ENCODE measurements at places on chromosomes 5 and 9.

DNA sequence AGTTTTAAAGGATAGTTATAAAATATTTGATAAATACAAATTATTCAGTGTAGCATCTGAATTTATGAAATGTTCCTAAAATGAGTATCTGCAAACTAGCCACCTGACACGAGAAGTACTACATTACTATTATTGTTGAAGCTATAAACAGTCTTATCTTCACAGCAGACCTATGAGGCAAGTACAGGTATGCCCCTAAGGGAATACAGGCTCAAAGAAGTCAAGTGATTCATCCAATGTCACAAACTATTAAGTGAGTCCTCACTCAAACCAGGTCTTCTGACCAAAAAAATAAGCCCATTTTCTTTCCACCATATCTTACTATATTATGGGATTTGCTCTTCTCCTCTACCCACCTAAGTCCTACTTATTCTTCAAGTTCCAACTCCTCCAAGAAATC, 28.7 kb downstream of the STRBP start:
- no peak for DNase-seq

GRCh38 chr9:111937301-111937700, 40.7 kb downstream of the UGCG start:
- DNase-seq, result no peak

DNA sequence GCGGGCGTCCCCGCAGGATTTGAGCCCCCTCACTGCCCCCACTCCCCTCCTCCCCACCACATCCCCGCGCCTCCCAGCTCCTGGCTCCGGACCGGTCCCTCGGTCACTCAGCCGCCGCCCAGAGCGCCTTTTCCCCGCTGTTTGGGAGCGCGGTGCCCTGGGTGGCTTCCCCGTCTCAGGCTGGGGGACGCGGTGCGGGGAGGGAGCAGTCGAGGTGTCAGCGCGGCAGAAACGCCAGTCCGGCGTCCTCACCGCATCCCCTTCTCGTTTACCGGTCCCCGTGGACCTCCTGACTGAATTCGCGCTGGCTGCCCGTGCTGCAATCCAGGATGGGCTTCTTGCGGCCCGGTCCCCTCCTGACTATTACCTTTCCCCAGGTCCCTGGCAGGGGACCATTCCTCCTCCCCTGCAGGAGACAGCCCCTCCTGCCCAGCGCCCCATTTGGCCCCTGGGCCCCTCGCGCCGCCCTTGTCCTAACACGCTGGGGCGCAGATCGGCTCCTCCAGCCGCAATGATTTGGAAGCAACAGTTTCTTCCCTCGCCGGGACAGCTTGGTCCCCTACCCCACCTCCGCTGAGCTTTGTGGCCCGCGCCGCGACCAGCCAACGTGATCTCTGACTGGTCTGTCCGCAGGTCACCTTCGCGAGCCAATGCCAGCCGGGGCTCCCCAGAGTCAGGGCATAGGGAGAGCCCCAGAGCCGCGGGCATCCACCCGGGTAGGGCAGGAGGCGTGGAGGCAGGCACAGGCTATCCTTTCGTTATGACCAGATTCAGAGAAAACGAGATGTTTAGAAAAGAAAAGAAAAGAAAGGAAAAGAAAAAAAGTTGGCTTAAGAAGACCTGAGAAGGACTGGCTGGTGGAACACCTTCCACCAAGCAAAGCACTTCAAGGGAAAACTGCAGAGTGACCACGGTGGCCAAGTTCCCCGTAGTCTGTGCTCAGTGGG, 1.2 kb downstream of the ANKRD33B start:
- no peak for DNase-seq

GRCh38 chr9:125758986-125759763, 12.0 kb downstream of the PBX3 start:
- DNase-seq, result peak; percentile 4

GRCh38 chr9:38347946-38348345, 44.6 kb upstream of the ALDH1B1 start:
- DNase-seq, result no peak

- no peak for DNase-seq
Measured at GRCh38 chr5:72393052-72393451, 72.9 kb downstream of the PTCD2 start.

GRCh38 chr5:72658761-72659540, 151.7 kb upstream of the ZNF366 start:
- peak; percentile 17 for DNase-seq

GRCh38 chr5:109668668-109669422, 20.9 kb upstream of the MAN2A1 start:
- DNase-seq, result no peak

GRCh38 chr9:89145097-89145496, 33.5 kb downstream of the SHC3 start:
- no peak for DNase-seq

GRCh38 chr9:87798261-87798833, 72.4 kb downstream of the CTSL start:
- DNase-seq, result no peak

- DNase-seq, result no peak
Measured at GRCh38 chr9:4970970-4971641, 14.0 kb upstream of the JAK2 start.

- peak; percentile 60 for DNase-seq
Measured at GRCh38 chr5:168961681-168962080, 339.3 kb downstream of the SLIT3 start.

GRCh38 chr9:133003671-133004090, 25.2 kb downstream of the GFI1B start:
- no peak for DNase-seq

- no peak for DNase-seq
Measured at GRCh38 chr5:137439645-137440044, 59.5 kb downstream of the SPOCK1 start.

DNA sequence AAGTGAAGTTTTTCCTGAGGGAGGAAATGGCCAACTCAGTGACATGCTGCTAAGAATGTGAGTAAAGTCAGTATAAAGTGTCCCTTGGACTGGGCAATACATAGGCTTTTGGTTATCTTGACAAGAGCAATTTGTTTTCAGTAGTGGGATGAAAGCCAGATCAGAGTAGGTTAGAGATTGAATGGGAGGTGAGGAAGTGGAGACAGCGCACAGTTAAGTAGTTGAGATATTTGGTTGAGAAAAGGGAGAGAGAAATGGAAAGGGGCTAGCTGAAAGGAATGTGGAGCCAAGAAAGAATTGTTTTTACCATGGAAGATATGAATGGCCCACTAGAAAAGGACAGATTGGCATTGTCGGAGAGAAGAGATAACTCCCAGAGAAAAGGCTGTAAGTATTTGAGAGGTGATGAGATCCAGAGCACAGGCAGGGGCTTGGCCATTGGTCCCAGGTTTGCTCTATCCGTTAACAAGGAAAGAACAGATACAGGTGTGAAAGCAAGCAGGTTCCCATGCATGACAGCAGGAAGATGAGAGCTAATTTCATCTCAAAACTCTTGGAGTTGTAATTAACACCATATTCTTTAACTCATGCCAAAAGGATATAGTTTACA, 392.0 kb downstream of the NR2F1-AS1 start:
- no peak for DNase-seq

GRCh38 chr5:1936413-1936812, 53.7 kb upstream of the IRX4 start:
- no peak for DNase-seq

GRCh38 chr5:52693280-52693679, 94.4 kb upstream of the ITGA1 start:
- peak; percentile 28 for DNase-seq

GRCh38 chr9:36298566-36298965, 40.3 kb upstream of the GNE start:
- peak; percentile 83 for DNase-seq

GRCh38 chr5:111135946-111136345, 43.8 kb downstream of the WDR36 start:
- DNase-seq, result peak; percentile 49

- DNase-seq, result no peak
Measured at GRCh38 chr9:82022121-82022520, 33.5 kb downstream of the SPATA31D1 start.

GRCh38 chr5:108451269-108451668, 69.4 kb upstream of the FBXL17 start:
- no peak for DNase-seq

GRCh38 chr9:108535526-108535925, 320.3 kb downstream of the ACTL7B start:
- no peak for DNase-seq

DNA sequence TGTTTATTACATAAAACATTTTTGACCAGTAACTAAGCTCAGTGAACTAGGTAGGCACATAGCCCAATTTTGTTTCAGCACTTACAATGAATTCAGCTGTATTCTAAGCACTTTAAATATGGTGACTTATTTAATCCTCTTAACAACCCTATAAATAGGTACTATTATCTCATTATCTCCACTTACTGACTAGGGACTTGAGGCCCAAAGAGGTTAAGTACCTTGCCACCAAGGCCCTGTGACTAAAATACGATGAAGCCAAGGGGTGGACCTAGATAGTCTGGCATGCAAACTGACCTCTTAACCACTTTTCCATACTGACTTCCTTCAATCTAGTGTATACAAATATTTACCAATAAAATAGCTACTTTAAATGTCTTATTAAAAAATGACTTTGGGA, 266.4 kb downstream of the ZNF608 start:
- DNase-seq, result no peak

DNA sequence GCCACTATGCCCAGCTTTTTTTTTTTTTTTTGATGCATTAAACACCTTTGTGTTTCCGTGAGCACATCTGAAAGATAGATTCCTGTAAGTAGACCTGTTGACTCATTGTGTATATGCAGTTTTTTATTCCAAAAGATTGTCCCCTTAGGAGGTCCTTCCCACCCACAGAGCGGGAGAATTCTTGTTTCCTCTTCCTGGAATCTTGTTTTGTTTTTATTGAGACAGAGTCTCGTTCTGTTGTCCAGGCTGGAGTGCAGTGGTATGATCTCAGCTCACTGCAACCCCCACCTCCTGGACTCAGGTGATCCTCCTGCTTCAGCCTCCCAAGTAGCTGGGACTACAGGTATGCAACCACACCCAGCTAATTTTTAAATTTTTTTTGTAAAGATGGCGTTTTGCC, 7.6 kb downstream of the PTPA start:
- no peak for DNase-seq

DNA sequence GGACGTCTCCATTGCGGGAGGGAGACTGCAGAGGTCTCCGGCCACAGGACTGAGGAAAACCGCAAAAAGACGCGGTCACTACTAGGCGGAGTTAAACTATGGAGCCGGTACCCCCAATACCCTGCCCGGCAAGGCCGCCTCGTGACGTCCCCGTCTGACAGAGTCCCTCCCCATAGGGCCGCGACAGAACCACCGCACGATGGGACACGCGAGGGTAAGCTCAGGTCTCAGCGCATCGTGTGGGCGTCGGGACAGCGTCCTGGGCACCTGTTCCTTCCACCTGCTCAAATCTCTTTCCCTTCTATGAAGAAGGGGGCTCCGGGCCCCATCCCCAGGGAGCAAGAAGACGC, 35.2 kb upstream of the GLDC start:
- DNase-seq, result no peak

GRCh38 chr5:140556438-140556837, 835 bp downstream of the SRA1 start:
- DNase-seq, result peak; percentile 37

- DNase-seq, result peak; percentile 64
Measured at GRCh38 chr9:89940625-89941024, 335.8 kb downstream of the GADD45G start.

- DNase-seq, result no peak
Measured at GRCh38 chr5:61755726-61756222, 423.7 kb downstream of the ZSWIM6 start.

DNA sequence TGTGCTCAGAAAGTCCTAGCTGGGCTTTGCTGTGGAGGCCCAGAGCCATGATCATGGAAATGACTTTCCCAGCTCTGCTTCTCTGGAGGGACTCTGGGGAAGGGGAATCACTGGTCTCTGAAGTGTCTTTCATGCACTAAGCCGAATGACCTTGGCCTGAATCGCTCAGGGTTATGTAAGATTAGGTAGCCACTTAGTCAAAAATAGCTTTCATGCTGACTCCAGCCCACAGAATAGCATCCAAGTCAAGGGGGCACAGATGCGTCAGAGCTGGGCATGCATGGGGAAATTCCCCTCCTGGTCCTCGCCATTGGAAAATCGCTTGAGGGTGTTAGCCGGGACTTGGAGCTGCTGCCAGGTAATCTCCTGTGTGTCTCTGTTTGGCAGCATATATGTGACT, 36.1 kb upstream of the PPARGC1B start:
- no peak for DNase-seq

DNA sequence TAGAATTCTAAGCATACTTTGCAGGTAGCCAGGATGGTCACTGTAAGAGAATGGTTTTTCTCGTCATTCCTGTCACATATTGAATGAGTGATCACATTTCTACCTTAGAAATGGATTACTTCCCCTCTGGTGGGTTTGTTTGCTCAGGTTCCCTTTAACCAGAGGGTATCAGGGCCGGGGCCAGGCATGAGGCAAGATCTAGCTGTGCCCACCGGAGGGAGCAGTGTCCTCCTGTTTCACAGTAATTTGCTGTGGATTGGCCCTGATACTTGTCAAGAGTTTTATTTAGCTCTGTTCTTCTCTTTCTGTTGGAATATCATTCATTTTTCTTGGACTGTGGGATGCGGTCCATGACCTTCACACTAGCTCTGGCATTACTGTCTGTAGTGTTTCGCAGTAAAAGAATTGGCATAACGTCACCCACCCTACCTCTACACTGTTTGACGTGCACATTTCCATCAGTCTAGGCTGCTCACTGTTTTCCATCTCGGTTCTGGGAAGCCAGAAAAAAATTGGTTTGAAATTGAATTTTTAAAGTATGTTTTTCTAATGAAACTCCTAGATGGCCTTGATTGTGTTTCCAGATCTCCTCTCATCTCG, 42.4 kb upstream of the ZBED3 start:
- DNase-seq, result peak; percentile 25

DNA sequence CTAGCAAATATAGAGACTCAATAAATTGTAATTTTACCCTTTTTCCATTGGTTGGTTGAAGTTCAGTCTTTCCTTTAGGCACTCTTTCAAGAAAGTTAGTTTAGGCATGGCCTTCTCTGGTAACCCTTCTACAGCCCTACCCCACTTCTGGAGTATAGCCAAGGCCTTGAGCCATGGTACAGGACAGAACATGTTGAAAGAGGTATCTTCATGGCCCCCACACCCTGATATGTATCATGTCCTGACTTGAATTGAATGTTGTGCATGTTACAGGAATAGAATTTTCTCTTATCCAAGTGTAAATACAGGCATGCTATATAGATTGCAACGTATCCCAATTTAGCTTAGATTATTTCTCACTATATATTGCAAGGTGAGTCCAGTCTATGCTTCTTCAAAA, 175.6 kb downstream of the CD180 start:
- DNase-seq, result no peak

All from fibroblast of skin of right biceps (primary cell).